Sigmoid colon (tissue), 7 donors: ENCODE measurements at places on chromosomes 7 and 10. TPM values are rescaled to one million over a fixed set of nuclear protein-coding genes. Genes with fewer than 3 reads are reported as not detected.

The MAGI2 gene
- 18.2 TPM for total RNA-seq

The OGDHL gene
- 1.1 TPM for total RNA-seq

DNA sequence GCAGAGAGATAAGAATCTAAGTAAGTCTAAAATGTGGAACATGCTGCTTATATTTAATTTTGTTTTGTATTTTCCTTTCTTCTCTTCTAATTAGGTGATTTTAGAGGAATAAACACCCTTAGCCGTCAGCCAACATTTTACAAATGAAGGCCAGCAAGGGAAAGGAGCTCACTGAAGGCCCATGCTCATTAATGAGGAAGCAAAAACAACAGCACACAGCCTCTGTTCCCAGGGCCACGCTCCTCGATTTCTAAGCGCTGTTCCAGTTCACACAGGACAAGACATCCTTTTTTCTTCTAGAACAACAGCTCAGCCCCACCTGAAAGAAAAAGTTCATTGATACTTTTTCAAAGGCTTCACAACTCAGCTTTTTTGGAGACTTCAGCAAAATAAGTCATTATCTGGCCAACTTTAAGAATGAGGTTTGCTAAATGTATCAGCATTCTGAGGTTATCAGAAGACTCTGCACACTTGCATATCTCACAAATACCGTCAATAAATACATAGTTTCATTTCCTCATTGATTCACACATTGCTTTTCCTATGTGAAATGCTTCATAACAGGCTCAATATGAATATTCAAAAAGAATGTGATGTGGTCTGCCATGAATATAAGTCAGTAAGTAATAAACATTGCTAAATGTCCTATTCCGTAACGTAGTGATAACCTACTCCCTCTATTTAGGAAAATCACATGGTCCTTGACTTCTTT, 34.8 kb upstream of the SFMBT2 start:
- no peaks in the 10 kb centered on the region for H3K36me3 ChIP-seq
- no peaks in the 10 kb centered on the region for H3K27me3 ChIP-seq
- H3K4me3 ChIP-seq, result no peak overlapping the region
- H3K27ac ChIP-seq, result no peak overlapping the region

GRCh38 chr7:45594745-45595535, 20.8 kb downstream of the ADCY1 start:
- DNase-seq, result no peak
- H3K27ac ChIP-seq, result no peak overlapping the region
- no peak overlapping the region for H3K4me3 ChIP-seq
- no peaks in the 10 kb centered on the region for H3K4me1 ChIP-seq
- H3K27me3 ChIP-seq, result no peaks in the 10 kb centered on the region
- no peaks in the 10 kb centered on the region for H3K36me3 ChIP-seq

- H3K36me3 ChIP-seq, result no peaks in the 10 kb centered on the region
- no peaks in the 10 kb centered on the region for H3K27me3 ChIP-seq
- no peaks in the 10 kb centered on the region for H3K4me1 ChIP-seq
- no peak for DNase-seq
Observed at GRCh38 chr7:68547799-68548198, 1050.5 kb upstream of the AUTS2 start.

GRCh38 chr10:125343118-125343925, 183.0 kb upstream of the CTBP2 start:
- no peaks in the 10 kb centered on the region for H3K27me3 ChIP-seq
- no peaks in the 10 kb centered on the region for H3K36me3 ChIP-seq
- no peak for DNase-seq
- H3K4me1 ChIP-seq, result no peaks in the 10 kb centered on the region
- no peak overlapping the region for H3K4me3 ChIP-seq

GRCh38 chr7:75045881-75046280, 27.7 kb downstream of the RCC1L start:
- peaks cover 12% of the 10 kb centered on the region for H3K4me1 ChIP-seq
- no peak overlapping the region for H3K4me3 ChIP-seq
- H3K36me3 ChIP-seq, result peaks cover 17% of the 10 kb centered on the region
- no peaks in the 10 kb centered on the region for H3K27me3 ChIP-seq
- DNase-seq, result no peak

- no peaks in the 10 kb centered on the region for H3K36me3 ChIP-seq
- no peak for DNase-seq
- no peak overlapping the region for H3K27ac ChIP-seq
Observed at GRCh38 chr10:79098596-79099015, 29.8 kb downstream of the ZMIZ1 start.

DNA sequence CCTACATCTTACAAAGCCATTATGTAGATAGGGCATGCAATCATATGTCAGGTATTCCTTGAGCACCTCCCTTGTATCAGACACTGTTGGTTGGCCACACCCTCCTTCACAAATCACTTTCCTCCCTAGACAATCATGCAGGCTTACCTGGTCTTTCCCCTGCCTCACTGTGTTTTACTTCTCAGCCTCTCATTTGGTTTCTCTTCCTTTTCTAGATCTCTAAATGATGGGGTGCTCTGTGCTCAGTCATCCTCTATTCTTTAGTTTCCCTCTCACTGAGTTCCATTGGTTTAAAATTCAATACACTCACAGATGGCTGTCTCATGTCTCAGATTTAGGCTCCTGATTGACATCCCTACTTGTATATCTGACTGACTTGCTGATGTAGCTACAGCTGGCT, 31.4 kb downstream of the ANK3 start:
- H3K36me3 ChIP-seq, result no peaks in the 10 kb centered on the region
- no peak for DNase-seq
- no peak overlapping the region for H3K27ac ChIP-seq
- H3K4me3 ChIP-seq, result no peak overlapping the region
- H3K4me1 ChIP-seq, result no peaks in the 10 kb centered on the region

GRCh38 chr10:129879655-129880054, 84.4 kb downstream of the EBF3 start:
- no peaks in the 10 kb centered on the region for H3K27me3 ChIP-seq
- H3K4me1 ChIP-seq, result no peaks in the 10 kb centered on the region
- DNase-seq, result no peak
- H3K4me3 ChIP-seq, result no peak overlapping the region
- no peak overlapping the region for H3K27ac ChIP-seq
- no peaks in the 10 kb centered on the region for H3K36me3 ChIP-seq

DNA sequence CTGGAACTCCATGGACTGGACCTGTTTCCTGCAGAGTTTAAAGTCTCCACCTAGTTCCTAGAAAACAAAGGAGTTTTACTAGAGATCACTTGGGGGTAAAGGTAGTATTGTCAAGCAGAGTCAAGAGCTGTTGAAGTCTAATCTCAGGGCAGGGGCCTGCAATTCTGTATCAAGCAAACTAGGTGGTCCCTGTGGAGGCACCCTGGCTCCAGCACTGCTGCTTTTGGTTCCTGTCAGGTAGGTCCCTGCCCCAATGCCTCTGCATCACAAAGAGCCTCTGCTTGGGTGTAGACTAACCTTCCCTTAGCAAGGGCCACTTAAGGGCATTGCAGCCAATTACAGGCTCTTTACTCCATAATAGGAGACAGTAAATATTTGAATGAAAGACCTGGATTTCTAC, 22.5 kb downstream of the ZSCAN25 start:
- no peak for DNase-seq
- H3K4me1 ChIP-seq, result no peaks in the 10 kb centered on the region
- H3K27me3 ChIP-seq, result no peaks in the 10 kb centered on the region
- H3K36me3 ChIP-seq, result peaks cover 7% of the 10 kb centered on the region
- no peak overlapping the region for H3K27ac ChIP-seq

DNA sequence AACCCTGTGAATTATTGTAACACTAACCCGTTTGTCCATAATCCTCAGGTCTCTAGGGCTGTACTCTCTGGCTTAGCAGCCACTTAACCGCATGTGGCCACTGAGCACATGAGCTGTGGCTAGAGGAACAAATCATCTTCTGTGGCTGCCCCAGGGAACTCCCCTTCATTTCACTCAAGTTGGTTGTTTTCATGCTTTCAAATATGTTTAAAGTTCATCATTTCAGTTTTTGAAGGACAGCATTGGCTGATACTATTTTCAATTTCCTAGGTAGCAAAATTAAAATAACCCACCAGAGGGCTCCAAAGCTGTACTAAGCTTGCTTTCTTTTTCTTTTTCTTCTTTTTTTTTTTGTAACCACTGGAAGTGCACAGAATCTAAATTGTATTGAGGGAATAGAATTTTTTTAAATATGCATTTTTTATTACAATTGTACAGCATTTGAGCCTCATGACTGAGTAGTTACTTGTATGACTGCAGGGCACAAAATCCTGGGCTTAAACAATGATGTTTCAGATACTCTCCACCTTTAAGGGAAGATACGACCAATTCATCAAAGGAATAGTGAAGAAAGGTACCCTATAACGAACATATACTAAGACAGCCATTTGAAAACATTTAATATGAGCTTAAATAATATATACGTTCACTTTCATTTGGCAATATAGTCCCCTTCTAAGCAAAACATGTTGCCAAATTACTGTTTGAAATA, 38.6 kb downstream of the MRC1 start:
- DNase-seq, result no peak
- H3K36me3 ChIP-seq, result no peaks in the 10 kb centered on the region
- peaks cover 4% of the 10 kb centered on the region for H3K4me1 ChIP-seq
- no peaks in the 10 kb centered on the region for H3K27me3 ChIP-seq
- no peak overlapping the region for H3K27ac ChIP-seq

- H3K36me3 ChIP-seq, result no peaks in the 10 kb centered on the region
- H3K27ac ChIP-seq, result no peak overlapping the region
- no peaks in the 10 kb centered on the region for H3K27me3 ChIP-seq
- peaks cover 5% of the 10 kb centered on the region for H3K4me1 ChIP-seq
- no peak for DNase-seq
Observed at GRCh38 chr7:54946271-54946670, 72.5 kb upstream of the EGFR start.

DNA sequence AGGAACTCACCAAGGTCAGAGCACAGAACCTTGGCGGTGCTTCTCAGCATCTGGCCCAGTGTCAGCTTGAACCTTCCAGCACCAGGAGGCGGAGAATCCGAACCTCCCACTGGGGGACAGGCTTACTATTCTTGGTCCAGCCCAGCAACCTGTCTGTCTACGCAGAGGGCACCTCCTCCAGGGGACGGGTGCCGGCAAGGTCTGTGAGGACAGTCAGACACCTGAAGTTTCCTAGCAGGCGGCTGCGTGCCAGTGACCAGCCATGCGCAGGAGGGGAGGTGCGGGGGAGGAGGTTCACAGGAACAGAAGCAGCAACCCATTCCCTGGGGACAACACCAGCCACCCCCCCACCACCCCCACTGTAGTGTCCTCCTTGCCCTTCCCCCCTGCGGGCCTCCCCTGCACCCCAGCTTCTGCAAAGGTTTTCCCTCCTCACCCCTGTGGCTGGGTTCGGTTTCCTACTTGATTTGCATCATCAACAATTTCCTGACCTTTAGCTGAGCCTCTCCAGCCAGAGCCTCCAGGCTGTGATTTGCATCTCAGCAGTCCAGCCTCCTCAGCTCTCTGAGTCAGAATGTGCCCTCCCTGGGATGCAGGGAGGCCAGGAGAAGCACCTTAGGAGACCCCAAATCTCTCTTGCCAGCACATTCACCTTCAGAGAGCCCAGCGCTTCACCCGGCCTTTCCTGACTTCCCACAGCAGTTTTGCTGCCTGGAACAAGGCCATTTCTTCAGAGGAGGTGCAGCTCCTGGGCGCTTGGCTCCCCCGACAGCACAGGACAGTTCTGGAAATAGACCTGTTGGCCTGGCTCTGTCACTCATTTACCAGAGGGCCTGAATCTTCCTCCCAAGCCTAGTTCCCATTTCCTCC, 107.5 kb upstream of the NPS start:
- peaks cover 68% of the 10 kb centered on the region for H3K36me3 ChIP-seq
- peak; percentile 47 for DNase-seq
- no peaks in the 10 kb centered on the region for H3K4me1 ChIP-seq
- H3K27ac ChIP-seq, result no peak overlapping the region

GRCh38 chr10:103757531-103758293, 97.7 kb downstream of the SH3PXD2A start:
- no peaks in the 10 kb centered on the region for H3K4me1 ChIP-seq
- peak overlapping the region; percentile 68 for H3K27ac ChIP-seq

- H3K4me1 ChIP-seq, result no peaks in the 10 kb centered on the region
- no peaks in the 10 kb centered on the region for H3K36me3 ChIP-seq
- H3K4me3 ChIP-seq, result no peak overlapping the region
- no peak for DNase-seq
- no peaks in the 10 kb centered on the region for H3K27me3 ChIP-seq
Observed at GRCh38 chr10:61944410-61945147, 43.1 kb downstream of the ARID5B start.

- H3K36me3 ChIP-seq, result no peaks in the 10 kb centered on the region
- no peak overlapping the region for H3K27ac ChIP-seq
- no peaks in the 10 kb centered on the region for H3K4me1 ChIP-seq
- no peak for DNase-seq
- H3K4me3 ChIP-seq, result no peak overlapping the region
Observed at GRCh38 chr7:57789130-57789529, 339.2 kb downstream of the ZNF716 start.
